ENCODE measurements at places on chromosomes 6 and 20. TPM values are rescaled to one million over a fixed set of nuclear protein-coding genes. Genes with fewer than 3 reads are reported as not detected.
A peak's percentile ranks its signal among the peaks of the same experiment; 100 is the strongest.

DNA sequence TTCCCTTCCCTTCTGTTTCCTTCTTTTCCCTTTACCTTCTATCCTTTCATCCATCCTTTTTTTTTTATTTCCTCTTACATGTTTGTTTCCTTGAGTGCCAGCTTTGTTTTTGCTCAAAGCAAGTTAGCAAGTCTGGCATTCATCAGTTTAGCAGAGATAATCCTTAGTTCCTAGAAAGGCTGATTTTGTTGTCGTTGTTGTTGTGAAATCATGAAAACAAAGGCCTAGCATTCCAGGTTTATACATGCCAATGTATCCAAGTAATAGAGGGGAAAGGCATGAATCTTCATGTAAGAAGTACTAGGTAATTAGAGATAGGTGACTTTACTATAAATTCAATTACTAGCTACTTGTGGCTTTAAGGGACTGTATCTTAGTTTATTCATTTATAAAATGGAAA, 45.9 kb downstream of the TFAP2B start:
- no peak for DNase-seq

GRCh38 chr6:121223930-121224329, 110.3 kb downstream of the TBC1D32 start:
- DNase-seq, result no peak

GRCh38 chr20:60921022-60921622, 330.9 kb upstream of the CDH4 start:
- no peak for DNase-seq

- peak; percentile 69 for DNase-seq
Measured at GRCh38 chr6:160978141-160978901, 13.2 kb upstream of the MAP3K4 start.

GRCh38 chr6:91352878-91353277, 766.0 kb upstream of the MAP3K7 start:
- no peak for DNase-seq

DNA sequence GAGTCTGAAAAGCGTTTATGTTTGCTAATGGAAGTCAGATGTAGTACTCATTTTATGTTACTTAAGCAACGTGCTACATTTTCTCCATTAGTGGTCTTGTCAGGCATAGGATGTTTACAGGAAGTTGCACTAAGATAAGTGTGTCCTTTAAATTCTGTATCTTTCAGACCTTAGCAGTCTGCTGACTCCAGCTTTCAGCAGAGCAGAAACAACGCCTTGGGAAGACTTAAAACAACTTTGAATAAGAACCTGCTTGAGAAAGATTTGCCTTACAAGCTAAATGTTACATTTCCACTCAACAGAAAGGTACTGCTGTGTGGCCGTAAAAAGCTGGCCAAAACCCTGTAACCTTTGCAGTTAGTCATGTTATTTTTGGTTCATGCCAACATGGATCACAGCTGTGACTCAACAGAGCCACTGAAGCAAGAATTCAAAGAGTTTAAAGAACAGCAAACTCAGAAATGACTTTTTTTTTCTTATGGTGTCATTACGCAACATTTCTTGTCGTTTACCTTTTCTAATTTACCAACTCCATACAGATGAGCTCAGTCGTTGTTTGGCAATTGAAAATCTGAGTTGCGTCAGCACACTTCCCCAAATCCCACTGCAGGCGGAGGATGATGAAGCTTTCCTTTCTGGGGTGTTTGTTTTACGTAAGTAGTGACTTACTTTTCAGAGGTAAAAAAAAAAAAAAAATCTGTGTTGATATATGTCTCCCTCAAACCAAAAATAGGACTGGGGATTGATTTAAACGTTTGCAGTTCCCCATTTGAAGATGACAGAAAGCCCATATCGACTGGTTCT, 27.9 kb upstream of the BMP6 start:
- DNase-seq, result peak; percentile 97

DNA sequence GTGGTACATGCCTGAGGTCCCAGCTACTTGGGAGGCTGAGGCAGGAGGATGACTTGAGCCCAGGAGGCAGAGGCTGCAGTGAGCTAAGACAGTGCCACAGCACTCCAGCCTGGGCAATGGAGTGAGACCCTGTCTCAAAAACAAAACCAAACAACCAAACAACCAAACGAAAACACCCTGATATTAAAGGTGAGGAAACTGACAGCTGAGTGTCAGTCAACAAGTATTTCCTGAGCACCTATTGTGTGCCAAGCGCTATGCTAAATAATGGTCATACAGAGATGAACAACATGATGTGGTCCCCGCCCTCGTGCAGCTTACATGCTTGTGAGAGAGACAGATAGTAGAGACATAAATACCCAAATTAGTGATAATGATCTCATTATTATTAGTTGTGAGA, 1.9 kb upstream of the TULP1 start:
- no peak for DNase-seq

DNA sequence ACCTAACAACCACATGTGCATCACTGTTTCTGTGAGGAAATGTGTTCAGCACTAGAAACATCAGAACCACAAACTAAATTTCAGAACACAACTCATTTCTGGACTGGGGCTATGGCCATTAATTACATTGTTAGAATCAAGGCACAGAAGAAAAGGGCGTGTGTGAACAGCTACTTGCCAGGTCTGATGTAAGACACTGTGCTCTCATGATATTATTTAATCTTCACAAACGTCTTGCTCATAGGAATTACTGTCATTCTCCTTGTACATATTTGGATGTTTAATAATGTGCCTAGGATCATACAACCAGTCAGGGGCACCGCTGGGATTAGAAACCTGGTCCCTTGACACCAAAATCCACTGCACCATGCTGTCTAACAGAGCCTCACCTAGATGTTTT, 14.8 kb downstream of the ADGRF1 start:
- DNase-seq, result no peak

DNA sequence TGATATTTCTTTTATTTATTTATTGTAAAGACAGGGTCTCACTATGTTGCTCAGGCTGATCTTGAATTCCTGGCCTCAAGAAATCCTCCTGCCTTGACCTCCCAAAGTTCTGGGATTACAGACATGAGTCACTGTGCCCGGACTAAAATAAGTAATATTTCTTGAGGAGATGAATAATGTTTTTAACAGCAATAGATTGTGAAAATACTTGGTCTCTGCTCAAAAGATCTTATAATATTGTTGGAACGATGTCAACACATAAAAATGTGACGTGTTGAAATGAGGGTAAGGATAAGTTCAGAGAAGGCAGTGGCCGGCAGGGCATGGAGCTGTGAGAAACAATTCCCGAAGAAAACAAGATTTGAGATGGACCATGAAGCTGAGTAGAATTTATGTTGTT, 178.7 kb downstream of the GJA1 start:
- DNase-seq, result peak; percentile 74

- DNase-seq, result no peak
Measured at GRCh38 chr6:155290491-155290890, 23.8 kb downstream of the TFB1M start.

DNA sequence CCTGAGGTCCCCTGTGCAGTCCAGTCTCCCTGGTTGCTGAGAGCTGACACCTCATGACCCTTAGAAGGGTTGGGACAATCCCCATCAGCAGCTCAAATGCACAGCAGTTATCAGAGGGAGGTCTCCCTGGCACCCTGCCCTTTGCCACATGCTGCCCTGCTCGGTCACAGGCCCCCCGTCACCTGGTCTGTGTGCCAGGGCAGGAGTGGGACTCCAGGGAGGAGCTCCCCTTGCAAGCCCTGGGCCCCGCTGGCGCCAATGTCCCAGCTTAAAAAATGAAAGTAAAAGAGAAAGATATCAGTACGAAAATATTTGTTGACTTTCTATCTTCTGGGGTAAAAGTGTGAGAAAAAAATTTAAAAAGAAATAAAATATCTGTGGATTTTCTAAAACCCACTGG, 68.1 kb upstream of the SLC22A16 start:
- no peak for DNase-seq

DNA sequence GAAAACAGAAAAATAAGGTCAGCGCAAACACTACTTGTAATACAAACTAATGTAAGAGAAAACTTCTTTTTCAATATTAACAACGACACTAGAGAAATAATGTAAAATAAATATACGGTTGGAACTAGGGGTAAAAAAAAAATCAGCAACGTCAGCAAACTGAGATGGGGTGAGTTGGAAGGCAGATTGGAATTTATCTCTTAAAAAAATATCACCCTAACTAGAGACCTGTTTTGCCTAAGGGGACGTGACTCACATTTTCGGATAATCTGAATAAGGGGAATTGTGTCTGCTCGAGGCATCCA, 705 bp upstream of the UTRN start:
- no peak for DNase-seq

DNA sequence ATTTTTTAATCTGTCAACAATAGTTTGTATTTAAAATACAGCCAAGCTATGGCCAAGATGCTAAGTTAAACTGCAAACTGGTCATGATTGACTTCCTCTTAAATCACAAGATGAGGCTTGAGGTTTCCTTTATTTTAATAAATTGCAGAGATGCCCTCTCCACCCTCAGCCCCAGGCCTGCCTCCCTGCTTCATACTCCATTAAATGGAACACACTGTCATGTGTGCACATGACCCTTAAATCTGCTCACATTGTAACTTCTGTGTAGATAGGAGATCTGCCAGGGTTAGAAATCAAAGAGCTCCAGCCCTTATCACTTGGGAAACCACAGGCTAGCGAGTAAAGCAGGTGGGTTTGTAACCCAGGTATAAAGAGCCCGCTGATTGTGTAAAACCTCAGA, 20.8 kb downstream of the DUSP22 start:
- DNase-seq, result no peak

DNA sequence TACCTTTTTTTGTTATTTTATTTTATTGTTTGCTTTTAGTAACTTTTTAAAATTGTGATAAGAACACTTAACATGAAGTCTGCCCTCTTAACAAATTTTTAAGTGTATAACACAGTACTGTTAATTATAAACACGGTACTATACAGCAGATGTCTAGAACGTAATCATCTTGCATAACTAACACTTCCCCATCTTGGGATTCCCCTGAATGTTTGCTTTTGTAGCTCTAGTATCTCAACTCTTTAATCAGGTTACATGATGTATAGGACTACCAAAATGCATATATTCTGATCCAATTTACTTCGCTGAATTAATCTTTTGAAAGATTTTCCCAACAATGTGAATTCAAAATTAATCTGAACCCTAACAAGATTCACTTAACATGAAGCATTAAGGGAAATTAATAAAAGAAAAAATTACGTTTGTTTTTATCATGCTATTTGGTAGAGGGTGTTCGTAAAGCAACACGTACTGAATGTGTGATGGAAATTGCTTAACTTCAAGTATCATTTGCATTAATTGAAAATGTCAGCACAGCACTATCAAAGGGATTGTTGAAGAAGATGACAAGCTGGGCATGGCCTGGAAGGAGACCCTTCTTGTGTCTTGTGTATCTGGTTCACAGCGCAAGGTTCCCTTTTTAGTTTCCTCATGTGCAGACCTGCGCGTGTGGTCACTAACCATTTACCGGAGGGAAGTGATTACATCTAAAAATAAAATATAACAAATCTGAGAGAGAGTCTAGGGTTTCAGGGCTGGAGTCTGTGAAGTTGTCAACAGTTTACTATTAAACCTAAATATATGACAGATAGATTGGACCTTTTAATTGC, 15.2 kb downstream of the COL19A1 start:
- DNase-seq, result no peak

DNA sequence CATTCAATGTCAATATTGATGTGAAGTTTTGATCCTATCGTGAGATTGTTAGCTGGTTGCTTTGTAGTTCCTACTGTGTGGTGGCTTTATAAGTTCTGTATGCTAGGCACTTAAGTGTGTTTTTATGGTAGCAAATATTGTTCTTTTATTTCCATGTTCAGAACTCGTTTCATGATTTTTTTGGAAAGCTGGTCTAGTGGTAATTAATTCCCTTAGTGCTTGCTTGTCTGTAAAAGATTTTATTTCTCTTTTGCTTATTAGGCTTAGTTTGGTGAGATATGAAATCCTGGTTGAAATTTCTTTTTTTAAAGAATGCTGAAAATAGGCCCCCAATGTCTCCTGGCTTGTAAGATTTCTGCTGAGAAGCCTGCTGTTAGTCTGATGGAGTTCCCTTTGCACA, 27.8 kb upstream of the PLCB1 start:
- no peak for DNase-seq

- no peak for DNase-seq
Measured at GRCh38 chr6:155351273-155352129, 37.2 kb upstream of the TFB1M start.

DNA sequence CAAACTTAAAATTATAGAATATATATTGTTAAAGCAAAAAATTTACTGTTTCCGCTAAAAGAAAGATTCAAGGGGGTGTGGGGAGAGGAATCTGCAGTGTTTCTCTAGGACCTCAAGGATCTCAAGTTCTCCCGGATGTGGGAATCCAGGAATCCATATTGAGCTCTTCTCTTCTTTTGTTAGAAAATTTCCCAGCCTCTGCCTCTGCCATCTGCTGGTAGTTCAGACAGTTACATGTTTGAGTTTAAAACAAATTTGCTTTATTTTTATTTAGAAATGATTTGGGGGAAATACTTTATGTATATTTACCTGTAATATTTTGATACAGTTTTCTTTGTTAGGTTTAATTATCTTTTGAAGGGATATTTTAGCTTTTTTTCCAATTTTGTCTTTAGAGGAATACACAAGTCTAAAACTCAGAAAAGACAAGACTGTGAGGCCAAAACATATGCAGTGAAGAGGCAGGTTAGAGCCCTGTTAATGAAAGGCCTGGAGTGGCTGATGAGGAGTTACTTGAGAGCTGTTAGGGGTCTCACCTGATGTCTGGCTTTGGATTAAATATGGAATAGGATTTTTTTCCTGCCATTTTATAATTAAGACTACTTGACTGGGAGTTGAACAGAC, 268.8 kb downstream of the ARID1B start:
- DNase-seq, result peak; percentile 73

DNA sequence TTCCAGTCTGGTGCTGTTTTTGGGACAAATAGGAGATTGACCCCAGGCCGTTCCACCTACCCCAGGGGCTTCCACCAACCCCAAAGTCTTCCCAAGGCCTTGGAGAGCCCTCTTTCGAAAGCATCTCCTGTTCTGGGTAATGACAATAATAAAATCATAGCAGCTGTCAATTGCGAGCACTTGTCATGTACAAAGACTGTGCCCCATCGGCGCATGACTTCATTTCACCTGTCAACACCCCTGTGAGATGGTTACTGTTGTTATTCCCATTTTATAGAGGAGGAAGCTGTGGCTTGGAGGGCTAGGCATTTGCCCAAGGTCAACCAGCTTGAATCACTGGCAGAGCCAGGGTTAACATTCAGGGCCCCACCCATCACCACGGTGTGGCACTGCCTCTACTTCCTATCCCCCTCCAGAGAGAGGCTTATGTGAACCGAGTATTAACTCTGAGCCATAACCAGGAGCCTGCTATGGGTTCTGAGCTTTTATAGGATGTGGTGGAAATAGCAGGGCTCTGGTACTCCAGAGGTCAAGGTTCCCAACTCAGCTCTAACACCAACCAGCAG, 51.2 kb downstream of the HNF4A start:
- no peak for DNase-seq

The OR10C1 gene
- total RNA-seq, result not detected

The MTCH1 gene
- 160 TPM for total RNA-seq

The RAET1E gene
- 0.63 TPM for total RNA-seq

The TMEM30A gene
- 136 TPM for total RNA-seq

The PHACTR1 gene
- total RNA-seq, result 0.49 TPM

The OR2H2 gene
- total RNA-seq, result not detected

The PGC gene
- not detected for total RNA-seq

The HLA-G gene
- not detected for total RNA-seq

The MAFB gene
- total RNA-seq, result 42.8 TPM

The BEND6 gene
- 34.8 TPM for total RNA-seq

The CAP2 gene
- total RNA-seq, result 6.5 TPM

The MOXD1 gene
- 78.8 TPM for total RNA-seq

The ARFGEF3 gene
- 0.09 TPM for total RNA-seq

The WFDC12 gene
- total RNA-seq, result not detected

The B4GALT5 gene
- total RNA-seq, result 33.0 TPM

The HLA-DPA1 gene
- 0.18 TPM for total RNA-seq

Data from fibroblast of the aortic adventitia (primary cell).